ENCODE measurements at places on chromosomes 5 and 9.

DNA sequence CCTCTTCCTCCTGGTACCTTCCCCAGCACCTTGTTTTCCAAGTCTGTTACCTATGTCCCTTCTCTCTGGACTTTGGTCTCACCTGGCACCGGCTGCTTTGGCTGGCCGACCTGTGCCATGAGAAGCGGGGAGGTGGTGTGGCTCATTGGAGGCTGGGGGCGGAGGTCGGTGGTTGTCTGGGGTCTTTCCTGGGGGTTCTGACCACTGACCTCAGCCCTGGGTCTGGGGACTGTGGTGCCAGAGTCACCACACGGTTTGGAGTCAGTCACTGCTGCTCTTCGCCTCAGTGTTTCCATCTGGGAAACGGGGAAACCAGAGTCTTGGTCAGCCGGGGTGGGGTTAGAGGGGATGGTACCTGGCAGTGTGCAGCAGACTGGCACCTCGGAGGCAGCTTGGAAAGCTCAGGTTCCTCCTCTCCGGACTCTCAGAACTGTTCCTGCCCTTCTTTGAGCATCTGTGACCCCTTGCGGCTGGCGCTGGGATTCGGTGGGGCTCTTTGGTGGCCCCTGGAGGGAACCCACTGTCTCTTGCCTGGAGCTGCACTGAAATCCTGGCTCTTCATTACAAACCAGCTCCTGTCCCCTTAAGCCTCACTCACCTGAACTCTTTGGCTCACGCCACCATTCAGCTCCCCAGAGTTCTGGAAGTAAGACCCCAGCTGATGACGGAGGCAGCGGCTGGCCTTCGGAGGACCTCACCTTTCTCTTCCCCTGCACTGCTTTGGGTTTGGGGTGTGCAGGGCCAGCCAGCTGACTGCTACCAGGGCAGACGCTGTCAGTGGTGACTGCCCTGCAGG is 4.1 kb upstream of the RXRA start:
- DNase-seq, result no peak

DNA sequence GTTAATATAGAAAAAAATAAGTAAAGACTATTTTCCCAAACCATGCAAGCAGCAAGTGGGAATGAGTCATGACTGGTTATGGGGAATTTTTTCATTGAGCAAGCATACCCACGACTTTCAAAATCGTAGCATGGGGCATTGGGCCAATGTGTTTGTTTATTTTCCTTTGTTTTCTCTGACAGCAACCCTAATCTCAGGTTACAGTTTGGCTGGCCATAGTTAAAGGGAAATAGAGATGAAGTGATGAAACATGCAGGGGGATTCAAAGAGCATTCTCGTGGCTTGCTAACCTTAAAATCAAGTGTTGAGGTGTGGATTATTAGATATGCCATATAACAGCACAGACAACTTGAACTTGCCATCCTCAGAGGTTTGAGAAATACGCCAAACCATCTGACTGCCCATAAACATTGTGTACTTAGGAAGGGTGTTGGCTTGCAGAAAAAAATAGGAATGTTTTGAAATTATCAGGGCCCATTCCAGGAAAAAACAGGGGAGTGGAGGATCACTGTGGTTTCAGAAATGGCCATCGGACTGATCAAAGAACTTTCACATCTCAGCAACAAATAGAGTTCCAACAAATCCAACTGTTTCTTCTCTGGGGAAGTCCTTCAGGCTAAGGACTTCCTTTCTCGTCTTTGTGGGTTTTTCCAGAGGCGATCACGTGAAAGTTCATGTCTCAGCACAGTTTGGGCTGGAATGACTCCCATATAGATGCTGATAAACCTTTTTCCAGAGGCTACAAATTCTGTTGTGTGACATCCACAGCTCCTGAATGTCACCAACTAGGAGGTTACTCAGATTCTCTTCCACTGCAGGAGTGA is 259.1 kb downstream of the SYK start:
- no peak for DNase-seq

DNA sequence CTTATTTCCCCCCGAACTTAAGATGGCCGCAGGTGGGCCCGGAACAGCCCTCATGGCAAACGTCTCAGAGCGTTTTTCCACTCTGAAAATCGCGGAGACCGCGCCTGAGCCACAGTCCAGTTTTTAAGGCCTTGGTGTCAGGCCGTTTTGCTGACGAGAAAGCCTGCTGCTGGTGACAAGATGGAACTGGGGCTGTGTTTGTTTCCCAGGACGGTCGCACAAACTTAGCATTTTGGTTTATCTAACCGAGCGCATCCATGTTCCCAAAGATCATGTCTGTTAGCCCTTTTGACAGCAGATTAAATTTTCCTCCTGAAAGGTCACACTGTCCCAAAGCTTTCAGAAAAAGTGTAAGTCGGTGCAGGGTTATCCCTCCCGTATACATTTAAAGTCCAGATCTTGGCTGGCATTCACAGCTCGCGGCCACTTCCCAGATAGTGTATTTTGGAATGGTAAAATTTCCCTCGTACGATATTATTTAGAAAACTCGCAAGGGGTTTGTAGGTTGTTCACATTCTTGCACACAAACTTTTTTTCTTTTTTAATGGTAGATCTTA is 812 bp downstream of the SREK1 start:
- peak; percentile 26 for DNase-seq

GRCh38 chr5:17282283-17283120 is 65.1 kb downstream of the BASP1 start:
- peak; percentile 42 for DNase-seq

GRCh38 chr5:68139611-68140441 is 75.7 kb upstream of the PIK3R1 start:
- no peak for DNase-seq

GRCh38 chr9:130188860-130189481 is 16.8 kb downstream of the NCS1 start:
- DNase-seq, result no peak

GRCh38 chr5:111099058-111099778 is 7.1 kb downstream of the WDR36 start:
- no peak for DNase-seq

DNA sequence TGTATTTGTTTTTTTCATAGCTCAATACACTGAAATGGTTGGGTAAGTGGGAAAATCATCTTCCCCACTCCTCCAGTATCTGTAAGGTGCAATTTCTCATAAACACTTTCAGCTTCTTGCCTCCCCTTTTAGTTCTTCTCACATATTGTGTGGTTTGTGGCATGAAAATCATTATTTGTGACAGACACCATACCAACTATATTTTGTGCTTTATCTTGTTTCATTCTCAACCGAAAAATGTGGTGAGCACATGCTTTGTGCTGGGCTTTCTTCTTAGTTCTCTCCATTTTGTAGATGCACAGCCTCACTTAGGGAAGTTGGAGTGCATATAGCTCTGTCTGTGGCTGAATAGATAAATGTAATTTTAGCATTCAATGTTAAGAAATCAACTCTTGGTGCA is 6.4 kb upstream of the ANXA2R start:
- no peak for DNase-seq

DNA sequence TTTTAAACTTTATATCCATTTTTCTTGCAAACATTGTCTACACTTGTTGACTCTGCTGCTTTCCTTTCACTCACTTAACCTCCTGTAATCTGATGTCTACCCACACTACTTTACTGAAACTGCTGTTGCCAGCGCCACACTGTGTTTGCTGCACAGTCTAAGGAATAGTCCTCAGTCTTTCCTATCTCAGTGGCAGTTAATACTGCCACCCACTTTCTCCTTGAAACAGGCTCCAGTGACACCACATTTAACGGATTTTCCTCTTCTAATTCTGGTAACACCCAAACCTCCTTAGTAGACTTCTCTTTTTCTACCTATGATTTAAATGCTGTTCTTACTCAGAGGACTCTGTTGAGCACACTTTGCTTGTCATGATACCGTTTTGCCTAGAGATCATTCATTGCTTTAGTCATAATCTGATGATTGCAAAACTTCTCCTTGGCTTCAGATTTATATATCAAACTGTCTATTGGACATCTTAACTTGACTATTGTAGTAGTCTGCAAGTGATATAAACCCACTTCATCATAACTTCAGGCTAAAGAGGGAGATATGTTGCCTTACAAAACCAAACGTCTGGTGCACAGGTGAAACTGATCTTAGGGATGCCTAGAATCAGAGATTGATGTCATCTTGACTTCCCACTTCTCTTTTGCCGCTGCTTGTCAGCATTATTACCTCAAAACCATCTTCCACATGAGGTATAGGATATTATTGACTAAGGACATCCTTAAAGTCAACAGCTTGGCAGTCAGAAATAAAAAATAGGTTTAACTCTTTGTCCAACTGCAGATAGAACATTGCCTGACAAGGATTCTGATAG is 94.1 kb downstream of the CDC42SE2 start:
- DNase-seq, result peak; percentile 26

- peak; percentile 51 for DNase-seq
Measured at GRCh38 chr5:142151436-142152383, 43.1 kb downstream of the NDFIP1 start.

DNA sequence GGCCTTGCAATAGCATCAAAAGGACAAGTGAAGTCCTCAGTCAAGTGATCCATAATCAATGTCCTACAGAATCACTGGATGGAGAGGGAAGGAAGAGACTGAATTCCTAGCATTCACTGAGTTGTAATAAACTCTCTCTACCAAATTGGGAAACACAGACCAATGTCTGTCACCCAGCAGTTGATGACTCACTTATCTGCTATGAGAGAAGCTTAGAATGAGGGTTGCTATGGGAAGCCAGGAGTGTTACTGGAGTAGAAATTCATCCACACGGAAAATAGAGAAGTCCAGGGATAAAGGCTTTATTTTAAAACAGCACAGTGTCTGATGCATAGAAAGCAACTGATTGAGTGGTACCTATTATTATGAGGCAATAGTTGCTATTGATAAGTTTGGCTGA is 407.4 kb downstream of the BRINP1 start:
- no peak for DNase-seq

DNA sequence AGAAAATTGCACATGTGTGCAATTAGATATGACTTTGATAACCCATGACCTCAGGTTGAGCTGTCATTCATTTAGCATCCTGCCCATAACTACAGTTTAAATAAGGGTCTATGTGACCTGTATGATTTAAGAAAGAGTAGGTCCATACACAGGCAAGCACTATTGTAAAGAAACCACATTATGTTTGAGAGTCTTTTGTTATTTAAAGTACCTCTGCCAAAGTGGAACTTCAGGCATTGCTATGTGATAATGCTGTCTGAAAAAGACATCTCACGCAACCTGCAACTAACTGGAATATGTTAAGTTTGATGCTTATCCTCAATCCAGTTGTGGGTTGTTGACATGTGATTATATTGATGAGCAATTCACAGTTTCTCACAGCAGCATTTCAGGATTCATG is 317.0 kb downstream of the TMEM161B start:
- DNase-seq, result no peak

GRCh38 chr5:36418152-36418979 is 116.7 kb upstream of the RANBP3L start:
- DNase-seq, result no peak

DNA sequence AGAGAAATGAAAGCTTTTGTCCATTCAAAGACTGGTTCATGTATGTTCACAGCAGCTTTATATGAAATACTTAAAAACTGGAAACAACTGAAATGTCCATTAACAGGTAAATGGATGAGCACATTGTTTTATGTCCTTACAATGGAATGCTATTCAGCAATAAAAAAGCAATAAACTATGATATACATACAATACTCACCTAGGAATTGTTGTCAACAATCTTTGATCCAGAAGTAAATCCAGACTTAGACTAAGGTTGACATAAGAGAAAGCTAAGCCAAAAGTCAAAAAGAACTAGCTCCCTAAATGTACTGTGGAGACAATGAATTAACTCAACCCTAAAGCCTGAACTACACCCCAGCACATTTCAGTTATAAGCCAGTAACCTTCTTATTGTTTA is 54.9 kb downstream of the FBXL17 start:
- DNase-seq, result no peak

DNA sequence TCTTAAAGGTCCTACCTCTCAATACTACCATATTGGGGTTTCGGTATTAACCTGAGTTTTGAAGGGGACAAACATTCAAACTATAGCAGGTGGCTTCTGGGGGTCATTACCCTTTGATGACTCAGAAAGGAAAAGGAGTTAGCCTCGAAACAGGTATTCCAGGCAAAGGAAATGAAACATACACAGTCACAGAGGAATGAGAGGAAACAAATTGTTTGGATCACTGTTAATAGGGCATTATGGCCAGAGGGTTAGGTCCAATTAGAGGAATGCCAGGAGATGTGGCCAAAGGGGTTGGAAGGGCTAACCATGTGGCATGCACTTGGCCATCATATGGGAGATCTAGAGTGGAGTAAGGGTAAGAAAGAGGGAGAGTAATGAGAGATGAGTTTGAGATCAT is 23.9 kb upstream of the NIM1K start:
- DNase-seq, result no peak

GRCh38 chr9:135580664-135581380 is 19.3 kb downstream of the PAEP start:
- peak; percentile 5 for DNase-seq

- no peak for DNase-seq
Measured at GRCh38 chr5:132383984-132384383, 14.5 kb downstream of the SLC22A5 start.

- DNase-seq, result no peak
Measured at GRCh38 chr5:4989118-4989517, 151.0 kb upstream of the ADAMTS16 start.

DNA sequence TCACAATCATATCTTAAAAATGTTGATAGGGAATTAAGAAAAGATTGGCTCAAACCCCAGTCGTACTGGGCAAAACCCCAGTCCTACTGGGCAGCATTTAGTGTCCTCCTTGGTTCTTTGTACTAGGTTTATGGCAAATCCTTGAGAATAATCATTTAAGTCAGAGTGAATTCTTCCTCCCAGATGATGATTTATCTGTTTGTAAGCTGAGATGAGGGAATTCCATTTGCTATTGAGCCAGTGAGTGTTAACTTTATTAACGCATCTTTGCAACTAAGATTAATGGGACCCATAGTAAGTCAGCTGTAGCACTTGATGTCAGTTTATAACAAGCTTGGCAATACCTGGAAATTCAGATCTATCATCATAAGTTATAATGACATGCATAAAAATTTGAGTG is 821.8 kb upstream of the DMAC1 start:
- DNase-seq, result no peak

GRCh38 chr9:72383978-72384709 is 19.1 kb upstream of the ZFAND5 start:
- no peak for DNase-seq
